ENCODE measurements at places on chromosomes 6 and 20.

DNA sequence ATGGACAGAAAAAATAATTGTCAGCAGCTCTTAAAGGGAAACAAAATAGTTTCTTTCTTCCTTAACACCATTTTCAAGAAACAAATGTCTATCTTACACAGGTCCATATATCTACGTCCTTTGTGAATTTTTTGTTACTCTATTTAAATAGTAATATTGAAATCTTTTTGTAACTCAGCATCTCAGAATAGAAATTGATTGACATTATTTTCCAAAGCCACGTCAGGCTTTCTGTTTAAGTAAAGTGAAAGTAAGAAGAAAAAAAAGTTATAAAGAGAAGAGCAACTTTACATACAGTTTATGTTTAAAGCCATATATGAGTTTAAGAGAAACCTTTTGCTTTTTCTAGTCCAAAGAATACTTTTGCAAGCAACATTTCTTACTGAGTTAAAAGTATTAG is 402.9 kb upstream of the SOX4 start:
- DNase-seq, result no peak

GRCh38 chr20:54624706-54625390 is 149.5 kb downstream of the DOK5 start:
- DNase-seq, result no peak

- peak; percentile 52 for DNase-seq
Measured at GRCh38 chr20:24866008-24866407, 83.1 kb upstream of the CST7 start.

GRCh38 chr20:38343311-38344106 is 2.8 kb upstream of the LBP start:
- DNase-seq, result no peak

GRCh38 chr6:7572213-7572943 is 17.6 kb upstream of the SNRNP48 start:
- DNase-seq, result no peak

GRCh38 chr20:24732599-24732998 is 216.5 kb upstream of the CST7 start:
- DNase-seq, result no peak

- no peak for DNase-seq
Measured at GRCh38 chr6:151761851-151762250, 45.6 kb upstream of the ESR1 start.

GRCh38 chr6:11584244-11584643 is 46.7 kb downstream of the TMEM170B start:
- no peak for DNase-seq

GRCh38 chr6:31356216-31356945 is 598 bp downstream of the HLA-B start:
- no peak for DNase-seq

GRCh38 chr6:99104218-99104617 is 156.5 kb upstream of the FBXL4 start:
- no peak for DNase-seq

DNA sequence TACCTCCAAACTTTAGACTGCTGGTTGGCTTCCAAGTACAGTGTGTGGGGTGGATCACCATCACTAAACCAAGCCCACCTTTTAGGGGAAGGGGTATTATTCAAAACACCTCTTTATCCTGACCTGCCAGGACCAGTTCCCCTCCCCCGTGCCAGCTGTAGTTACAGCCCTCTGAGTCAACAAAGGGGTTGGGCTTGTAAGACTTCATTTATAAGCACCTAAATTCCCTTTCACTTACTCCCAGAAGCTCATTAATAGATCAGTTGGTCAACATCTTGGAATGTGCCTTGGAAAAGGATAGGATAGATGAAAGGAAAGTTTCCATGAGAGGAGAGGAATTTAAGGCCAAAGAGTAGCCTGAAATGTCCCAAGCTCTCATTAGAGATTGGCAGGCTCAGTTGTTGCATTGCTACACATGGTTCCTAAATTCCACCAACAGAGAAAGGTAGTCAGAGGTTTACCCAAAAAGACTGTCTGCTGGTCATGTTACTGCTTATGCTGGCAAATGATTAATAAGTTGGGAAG is 59.2 kb downstream of the TNFAIP3 start:
- DNase-seq, result no peak

DNA sequence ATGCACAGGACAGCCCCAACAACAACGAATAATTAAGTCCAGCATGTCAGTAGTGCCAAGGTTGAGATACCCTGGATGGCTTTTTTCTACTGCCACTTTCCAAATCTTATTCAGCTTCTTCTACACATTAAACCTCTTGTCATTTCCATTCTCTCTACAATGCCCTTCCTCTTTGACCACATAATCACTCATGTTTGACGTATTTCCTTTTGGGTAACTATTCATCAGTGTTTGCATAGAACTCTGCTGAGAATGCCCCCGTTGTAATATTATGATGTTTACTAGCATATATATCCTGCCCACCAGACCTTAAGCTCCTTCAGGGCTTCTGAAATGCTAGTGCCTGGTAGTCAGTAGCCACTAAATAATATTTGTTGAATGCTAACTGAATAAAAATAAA is 515.3 kb upstream of the RNF217 start:
- no peak for DNase-seq

DNA sequence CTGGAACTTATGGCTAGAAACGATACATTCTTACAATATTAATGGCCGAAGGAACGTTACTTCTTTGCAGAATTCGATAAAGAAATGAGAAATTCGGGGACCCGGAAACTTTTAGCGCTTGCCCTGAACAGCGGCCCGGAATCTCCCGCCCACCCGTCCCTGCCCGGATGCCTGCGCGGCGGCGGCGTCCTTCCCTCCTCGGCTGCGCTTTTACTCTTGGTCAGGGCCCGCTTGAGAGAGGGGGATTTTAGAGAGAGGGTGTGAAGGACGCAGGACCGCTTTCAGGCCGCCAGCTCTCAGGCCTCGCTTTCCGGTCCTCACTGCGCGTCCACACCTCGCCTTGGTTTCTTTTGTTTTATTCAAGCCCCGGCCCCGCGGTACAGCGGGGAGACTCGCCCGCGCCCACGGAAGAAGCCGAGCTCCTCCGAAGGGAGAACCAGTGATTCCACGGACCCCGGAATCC is 243.7 kb downstream of the ARID1B start:
- peak; percentile 91 for DNase-seq

DNA sequence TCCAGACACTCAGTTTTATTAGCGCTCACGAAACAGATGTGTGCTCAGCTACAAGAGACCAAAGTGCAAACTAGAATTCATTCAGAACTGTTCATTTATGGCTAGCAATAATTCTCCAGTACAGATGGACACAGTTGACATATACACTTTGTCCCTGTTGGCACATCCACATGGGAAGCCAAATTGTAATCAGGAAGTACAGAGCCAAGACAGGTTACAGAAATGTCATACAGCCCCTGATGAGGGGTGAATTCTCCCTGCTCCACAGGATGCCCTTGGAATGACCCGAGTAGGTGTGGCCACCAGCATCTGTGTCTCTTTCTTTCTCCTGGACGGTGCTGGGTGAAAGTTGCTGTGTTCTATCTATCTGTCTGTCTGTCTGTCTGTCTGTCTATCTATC is 7.6 kb downstream of the DHX35 start:
- no peak for DNase-seq

GRCh38 chr6:12097791-12098190 is 85.7 kb downstream of the HIVEP1 start:
- DNase-seq, result no peak

- DNase-seq, result no peak
Measured at GRCh38 chr6:13097454-13097853, 230.9 kb downstream of the TBC1D7 start.

- no peak for DNase-seq
Measured at GRCh38 chr6:165988302-165988756, 179.3 kb downstream of the TBXT start.

GRCh38 chr20:38342713-38343310 is 3.5 kb upstream of the LBP start:
- no peak for DNase-seq

- DNase-seq, result no peak
Measured at GRCh38 chr20:21134883-21135493, 9.1 kb downstream of the KIZ start.

DNA sequence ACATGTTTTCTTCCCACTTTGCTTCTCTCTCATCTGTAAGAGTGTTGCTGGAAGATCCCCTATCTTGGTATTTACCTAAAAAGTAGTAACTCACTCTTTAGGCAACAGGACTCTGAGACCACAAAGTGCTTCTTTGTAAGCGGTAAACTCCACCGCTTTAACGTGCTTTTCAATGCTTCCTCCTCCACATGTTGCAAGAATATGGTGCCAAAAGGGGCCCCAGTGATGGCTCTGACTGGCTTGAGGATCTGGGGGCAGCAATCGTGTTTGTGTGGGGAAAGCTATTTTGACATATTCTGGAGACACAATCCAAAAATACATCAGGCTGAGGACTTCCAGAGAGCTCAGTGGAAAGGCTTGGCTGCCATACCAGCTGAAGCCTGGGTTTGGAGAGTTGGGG is 12.4 kb upstream of the CPNE5 start:
- no peak for DNase-seq

All from vagina (tissue), 2 donors.